ENCODE measurements at places on chromosomes 6 and 20.

DNA sequence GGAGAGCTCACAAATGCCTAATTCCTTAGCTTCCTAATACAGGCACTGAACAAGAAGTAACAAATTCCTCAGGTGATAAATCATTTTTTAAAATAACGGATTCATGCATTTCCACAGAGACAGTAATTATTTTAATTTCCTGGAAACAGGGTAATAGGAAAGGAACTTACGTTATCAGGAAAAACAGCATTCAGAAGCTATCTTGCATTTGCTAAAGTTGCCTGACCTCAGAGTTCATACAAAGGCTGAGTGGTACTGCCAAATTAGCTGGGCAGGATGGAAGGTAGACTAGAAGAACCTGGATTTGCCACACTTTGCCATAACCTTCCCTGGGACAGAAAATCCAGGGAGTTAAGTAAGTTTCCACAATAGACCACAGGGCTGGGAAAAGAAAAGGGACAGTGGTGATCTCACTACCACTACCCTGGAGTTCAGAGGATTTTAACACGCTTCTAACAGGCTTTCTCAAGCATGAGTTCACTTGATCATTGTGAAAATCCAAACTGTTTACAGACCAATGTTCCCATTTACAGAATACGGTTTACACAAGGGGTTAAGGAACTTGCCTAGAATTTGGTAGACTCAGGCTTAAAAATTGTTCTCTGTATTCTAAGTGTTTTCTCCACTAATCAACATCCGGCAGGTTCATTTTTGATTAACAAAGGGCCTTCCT lies 57.0 kb downstream of the KIF13A start:
- DNase-seq: no peak

GRCh38 chr6:40719671-40720374 lies 132.7 kb upstream of the LRFN2 start:
- peak; percentile 61 for DNase-seq

DNA sequence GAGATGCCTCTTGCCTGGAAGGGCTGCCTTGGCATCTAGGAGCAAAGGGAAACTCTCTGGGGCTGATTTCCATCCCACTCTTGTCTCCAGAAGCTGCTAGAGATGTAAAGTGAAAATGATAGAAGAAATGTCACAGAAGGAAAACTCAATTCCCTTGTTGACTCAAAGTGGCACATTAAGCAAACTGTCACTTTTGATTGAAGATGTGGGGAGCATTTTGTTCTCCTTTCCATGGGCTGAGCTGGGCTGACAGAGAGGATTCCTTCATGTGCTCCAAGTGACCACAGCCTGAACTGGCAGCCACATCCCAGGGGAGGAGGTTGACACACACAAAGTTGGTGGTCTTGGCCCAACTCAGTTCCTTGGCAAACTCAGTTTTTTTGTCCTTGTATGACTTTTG lies 9.8 kb downstream of the GPR31 start:
- no peak for DNase-seq

- no peak for DNase-seq
Observed at GRCh38 chr6:4463236-4463635, 313.0 kb upstream of the CDYL start.

GRCh38 chr6:124148236-124148957 lies 344.7 kb downstream of the NKAIN2 start:
- DNase-seq: no peak

DNA sequence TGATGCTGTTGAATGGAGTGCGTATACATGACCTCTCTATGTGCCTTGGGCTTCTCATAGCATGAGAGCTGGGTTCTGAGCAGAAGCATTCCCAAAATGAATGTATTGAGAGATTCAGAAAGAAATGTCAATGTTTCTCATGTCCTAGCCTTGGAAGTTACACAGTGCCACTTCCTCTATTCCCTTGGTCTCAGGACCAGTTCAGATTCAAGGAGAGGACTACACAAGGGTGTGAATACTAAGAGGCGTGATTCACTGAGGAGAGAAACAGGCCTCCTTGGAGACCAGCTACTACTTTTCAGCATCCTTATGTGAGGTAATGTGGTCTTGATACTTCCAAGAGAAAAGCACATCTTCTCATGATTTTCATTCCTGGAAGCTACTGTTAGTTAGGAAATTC lies 10.4 kb downstream of the PPARD start:
- DNase-seq: no peak

GRCh38 chr20:51494241-51495110 lies 48.0 kb downstream of the NFATC2 start:
- DNase-seq: no peak

- no peak for DNase-seq
Observed at GRCh38 chr6:139655783-139656705, 281.6 kb upstream of the CITED2 start.

GRCh38 chr6:110898111-110898510 lies 23.5 kb downstream of the AMD1 start:
- no peak for DNase-seq

DNA sequence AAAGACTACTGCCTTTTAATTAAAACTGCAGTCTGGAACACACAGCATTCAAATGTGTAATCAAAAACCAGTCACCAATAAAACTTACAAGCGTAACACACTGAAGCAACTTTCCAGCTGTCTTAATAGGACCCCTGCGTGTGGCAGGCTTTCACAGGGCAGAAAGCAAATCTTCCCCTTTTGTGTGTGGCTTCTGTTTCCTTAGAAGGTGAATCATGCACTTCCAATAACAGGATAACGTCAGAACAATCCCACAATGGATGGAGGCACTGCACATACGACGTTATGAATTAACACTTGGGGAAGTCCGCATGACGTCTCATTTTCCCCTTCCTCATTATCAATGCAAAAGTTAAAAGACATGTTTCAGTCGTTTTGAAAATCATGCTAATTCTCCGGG lies 44.8 kb downstream of the INSM1 start:
- no peak for DNase-seq

- no peak for DNase-seq
Observed at GRCh38 chr6:96466147-96466863, 55.3 kb upstream of the UFL1 start.

- DNase-seq: no peak
Observed at GRCh38 chr6:43103253-43103876, 27.3 kb downstream of the PTK7 start.

DNA sequence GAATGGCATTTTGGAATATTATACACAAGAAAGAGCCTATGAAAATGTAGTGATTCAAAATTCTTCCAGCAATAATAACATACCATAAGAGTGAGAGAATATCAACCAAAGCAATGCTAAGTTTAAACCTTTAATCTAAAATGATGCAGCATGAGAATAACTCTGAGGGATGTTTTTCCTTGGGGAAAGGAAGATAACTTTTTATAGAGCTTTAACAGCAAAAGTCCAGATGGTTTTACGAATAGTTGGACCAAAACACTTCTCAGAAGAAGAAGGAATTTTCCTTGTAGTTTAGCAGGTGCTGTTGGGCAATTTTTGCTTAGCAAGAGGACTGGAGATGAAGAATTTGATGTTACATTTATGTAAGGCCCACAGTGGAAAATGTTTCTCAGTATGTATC lies 1503.2 kb downstream of the HACE1 start:
- DNase-seq: no peak

- DNase-seq: no peak
Observed at GRCh38 chr20:8089668-8090067, 42.4 kb upstream of the PLCB1 start.

GRCh38 chr6:315921-316752 lies 23.9 kb downstream of the DUSP22 start:
- no peak for DNase-seq

- no peak for DNase-seq
Observed at GRCh38 chr20:2140561-2140960, 38.9 kb downstream of the STK35 start.

DNA sequence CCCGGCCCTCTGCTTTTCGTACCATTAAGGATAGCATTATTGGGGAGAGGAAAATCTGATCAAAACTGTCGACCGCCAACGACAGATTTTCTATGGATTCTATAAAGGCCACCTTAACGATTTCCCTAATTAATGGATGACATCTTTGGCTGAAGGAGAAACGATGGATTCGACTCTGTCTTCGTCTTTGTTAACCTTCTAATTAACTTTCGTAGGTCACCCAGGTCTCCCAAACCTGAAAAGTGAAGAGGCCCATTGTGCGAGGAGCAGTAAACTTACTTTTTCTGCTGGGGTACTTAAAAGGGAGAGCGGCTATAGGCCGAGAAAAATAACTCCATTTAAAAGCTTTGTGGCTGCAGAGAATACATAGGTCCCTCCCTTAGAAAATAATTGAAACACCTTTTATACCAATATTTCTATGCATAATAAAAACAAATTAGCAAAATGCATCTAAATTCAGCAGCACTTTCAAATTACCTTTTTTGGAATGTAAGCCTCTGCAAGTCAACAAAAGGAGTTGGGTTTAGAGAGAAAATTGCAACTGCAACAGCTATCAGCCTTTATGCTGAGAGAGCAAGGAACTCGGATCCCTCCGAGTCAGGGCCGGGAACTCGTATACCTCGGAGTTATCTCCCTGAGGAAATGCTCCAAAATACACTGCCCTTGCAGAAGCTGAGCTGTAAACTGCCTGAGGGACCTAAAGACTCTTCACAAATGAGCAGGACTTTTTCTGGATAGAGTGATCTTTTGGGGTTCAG lies 31.4 kb upstream of the NR2E1 start:
- DNase-seq: no peak

- DNase-seq: no peak
Observed at GRCh38 chr6:98324446-98324845, 509.9 kb upstream of the POU3F2 start.

DNA sequence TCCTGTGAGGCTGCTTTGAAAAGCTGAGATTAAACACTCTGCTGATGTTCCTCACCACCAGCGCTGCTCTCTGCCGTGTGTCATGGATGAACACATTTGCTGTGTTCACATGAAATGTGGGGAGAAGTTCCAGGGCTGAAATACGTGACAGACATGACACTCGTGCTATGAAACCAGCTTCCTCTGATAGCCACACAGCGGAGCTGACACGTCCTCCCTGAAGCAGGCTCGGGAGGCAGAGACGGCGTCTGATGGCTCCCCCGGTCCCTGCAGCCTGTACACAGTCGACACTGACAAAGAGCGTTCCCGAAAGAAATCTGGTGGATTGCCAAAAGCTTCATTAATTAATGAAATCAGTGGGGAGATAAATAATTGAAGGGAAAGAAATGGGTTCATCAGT lies 17.5 kb downstream of the AGPAT4 start:
- peak; percentile 22 for DNase-seq

- no peak for DNase-seq
Observed at GRCh38 chr20:44580581-44581268, 1.7 kb upstream of the PKIG start.

DNA sequence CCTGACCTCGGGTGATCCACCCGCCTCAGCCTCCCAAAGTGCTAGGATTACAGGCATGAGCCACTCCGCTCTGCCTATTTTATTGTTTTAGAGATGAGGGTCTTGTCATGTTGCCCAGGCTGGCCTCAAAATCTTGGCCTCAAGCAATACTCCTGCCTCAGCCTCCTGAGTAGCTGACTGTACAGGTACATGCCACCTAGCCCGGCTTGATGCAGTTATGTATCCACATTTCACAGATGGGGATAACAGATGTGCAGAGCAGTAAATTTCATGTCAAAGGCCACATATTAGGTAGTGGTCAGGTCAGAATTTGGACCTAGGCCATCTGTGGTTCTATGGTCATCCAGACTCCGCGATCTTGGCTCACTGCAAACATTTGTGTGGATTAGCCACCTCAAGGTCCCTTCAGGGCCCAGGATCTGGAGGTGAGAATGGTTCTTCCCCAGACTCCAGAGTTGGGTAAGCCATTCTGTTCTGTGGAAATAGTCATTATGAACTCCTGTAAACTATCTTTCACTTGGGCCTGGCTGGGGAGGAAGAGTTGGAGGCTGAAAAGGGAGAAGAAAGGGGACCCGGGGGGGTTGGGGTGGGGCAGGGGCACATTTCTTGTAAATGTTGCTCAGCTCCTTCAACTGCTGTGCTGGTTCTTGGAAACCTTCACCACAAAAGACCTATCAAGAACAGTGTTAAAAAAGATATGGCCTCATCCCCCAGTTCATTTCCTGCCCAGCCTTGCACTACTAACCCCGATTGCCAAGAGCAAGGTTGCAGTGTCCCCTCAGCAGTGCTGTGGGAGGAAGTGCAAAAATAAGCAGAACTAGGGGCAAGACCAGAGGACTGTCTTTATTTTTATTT lies 13.0 kb downstream of the PIM1 start:
- no peak for DNase-seq

GRCh38 chr20:29878281-29878741 lies 1379.2 kb upstream of the DEFB115 start:
- DNase-seq: peak; percentile 73

- DNase-seq: no peak
Observed at GRCh38 chr6:83985308-83985713, 48.3 kb upstream of the MRAP2 start.

DNA sequence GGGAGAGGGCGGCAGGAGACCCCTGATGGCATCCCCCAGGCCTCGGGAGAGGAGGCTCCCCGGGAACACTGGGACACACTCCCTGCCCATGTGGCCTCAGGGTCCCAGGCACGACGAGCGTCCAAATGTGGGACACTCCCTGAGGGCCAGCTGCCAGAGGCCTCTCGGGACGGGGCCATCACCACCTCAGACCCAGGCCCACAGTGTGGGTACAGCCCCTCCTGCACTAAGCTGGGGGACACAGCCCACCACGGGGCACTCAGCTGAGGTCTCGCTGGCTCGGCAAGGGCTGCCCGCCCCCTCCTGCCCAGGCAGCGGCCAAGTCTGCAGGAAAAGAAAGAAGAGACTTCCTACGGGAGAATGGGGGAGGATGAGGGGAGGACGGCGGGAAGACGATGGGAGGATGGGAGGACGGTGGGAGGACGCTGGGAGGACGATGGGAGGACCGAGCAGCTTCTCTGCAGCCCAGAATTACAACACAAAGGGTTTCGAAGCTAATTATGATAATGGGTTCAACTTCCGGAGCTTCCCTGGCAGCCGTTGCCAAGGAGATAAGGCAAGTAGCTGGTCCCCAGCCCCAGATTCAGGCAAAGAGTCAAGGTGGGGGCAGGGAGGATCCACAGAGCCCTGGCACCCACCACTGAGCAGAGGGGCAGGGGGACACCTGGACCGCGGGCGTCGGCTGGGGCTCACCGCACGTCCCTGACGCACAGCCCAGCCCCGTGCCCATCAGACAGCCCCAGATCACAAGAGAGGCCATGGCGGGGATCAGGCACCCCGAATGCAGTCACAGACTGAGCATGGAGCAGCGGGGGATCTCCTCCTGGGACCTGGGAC lies 17.5 kb downstream of the KCNQ2 start:
- no peak for DNase-seq

Data from BE2C (cell line).